Ascending aorta (tissue), 2 donors: ENCODE measurements at places on chromosomes 1 and 21.

DNA sequence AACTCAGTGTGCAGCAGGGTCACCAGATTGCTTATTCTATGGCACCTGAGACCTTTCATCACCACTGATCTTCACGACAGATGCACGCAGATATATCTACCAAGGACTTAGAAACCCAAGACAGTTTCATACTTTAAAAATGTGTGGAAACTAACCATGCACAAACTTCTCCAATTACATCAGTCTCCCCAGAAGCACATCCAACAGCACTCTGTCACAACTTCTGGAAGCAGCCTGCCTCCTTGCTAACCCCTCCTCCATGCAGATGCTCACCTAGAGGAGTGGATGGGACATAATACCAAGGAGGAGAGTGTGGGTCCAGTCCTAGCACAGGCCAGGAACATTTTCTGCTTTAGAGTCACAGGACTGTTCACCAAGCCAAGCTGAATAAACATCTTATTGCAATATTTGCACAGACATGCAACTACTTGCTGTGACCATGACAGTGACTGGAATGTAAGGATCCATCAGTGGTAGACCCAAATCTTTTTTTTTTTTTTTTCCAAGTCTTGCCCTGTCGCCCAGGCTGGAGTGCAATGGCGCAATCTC lies 69.4 kb downstream of the HIVEP3 start:
- H3K4me3 ChIP-seq = no peak overlapping the region
- no peaks in the 10 kb centered on the region for H3K4me1 ChIP-seq
- H3K27me3 ChIP-seq = no peaks in the 10 kb centered on the region
- no peaks in the 10 kb centered on the region for H3K36me3 ChIP-seq
- DNase-seq = no peak

DNA sequence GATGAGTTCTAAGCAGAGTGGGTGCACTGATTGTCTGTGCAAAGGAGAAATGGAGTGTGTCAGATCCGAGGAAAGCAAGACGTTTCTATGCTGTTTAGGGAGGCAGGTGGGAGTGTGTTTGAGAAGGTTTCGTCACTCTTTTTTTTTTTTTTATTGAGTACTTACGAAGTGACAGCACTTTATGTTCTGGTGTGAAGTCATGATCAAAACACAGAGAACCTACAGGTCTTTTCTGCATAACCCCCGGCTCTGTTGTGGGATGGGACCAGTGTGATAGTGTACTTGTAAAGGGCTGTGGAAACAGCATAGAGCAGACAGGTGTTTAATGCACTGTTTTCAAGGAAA lies 26.7 kb downstream of the MIA3 start:
- no peaks in the 10 kb centered on the region for H3K4me1 ChIP-seq
- no peaks in the 10 kb centered on the region for H3K27me3 ChIP-seq
- peaks cover 8% of the 10 kb centered on the region for H3K36me3 ChIP-seq
- peak overlapping the region; percentile 83 for H3K4me3 ChIP-seq
- H3K27ac ChIP-seq = peak overlapping the region; percentile 98

- peaks cover 4% of the 10 kb centered on the region for H3K36me3 ChIP-seq
- H3K27ac ChIP-seq = no peak overlapping the region
- no peak for DNase-seq
- H3K4me3 ChIP-seq = no peak overlapping the region
Observed at GRCh38 chr1:151686561-151686960, 30.0 kb downstream of the CELF3 start.

DNA sequence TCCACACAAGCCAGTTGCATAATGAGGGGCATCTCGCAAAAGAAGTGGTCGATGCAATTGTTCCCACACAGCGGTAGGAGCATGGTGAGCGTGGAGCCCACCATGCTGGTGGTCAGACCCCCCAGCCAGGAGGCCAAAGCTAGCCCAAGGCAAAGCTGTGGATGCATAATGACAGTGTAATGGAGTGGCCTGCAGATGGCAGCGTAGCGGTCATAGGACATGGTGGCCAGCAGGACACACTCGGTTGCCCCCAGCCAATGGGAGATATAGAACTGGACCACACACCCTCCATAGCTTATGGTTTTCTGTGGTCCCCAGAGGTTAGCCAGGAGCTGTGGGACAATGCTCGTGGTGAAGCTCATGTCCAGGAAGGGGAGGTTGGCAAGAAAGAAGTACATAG lies 4.3 kb downstream of the OR2C3 start:
- H3K27ac ChIP-seq = no peak overlapping the region
- no peak for DNase-seq
- H3K4me3 ChIP-seq = no peak overlapping the region
- no peaks in the 10 kb centered on the region for H3K4me1 ChIP-seq
- H3K27me3 ChIP-seq = no peaks in the 10 kb centered on the region

GRCh38 chr1:36885540-36886357 lies 148.6 kb downstream of the GRIK3 start:
- H3K27me3 ChIP-seq = no peaks in the 10 kb centered on the region
- H3K27ac ChIP-seq = no peak overlapping the region
- H3K4me3 ChIP-seq = no peak overlapping the region

GRCh38 chr1:162258394-162258793 lies 118.3 kb downstream of the SPATA46 start:
- no peaks in the 10 kb centered on the region for H3K27me3 ChIP-seq
- no peak overlapping the region for H3K27ac ChIP-seq
- no peak for DNase-seq
- H3K4me3 ChIP-seq = no peak overlapping the region

GRCh38 chr21:32463367-32463766 lies 50.9 kb downstream of the EVA1C start:
- H3K27ac ChIP-seq = peak overlapping the region; percentile 83
- no peak overlapping the region for H3K4me3 ChIP-seq
- peaks cover 45% of the 10 kb centered on the region for H3K36me3 ChIP-seq
- DNase-seq = peak; percentile 83

DNA sequence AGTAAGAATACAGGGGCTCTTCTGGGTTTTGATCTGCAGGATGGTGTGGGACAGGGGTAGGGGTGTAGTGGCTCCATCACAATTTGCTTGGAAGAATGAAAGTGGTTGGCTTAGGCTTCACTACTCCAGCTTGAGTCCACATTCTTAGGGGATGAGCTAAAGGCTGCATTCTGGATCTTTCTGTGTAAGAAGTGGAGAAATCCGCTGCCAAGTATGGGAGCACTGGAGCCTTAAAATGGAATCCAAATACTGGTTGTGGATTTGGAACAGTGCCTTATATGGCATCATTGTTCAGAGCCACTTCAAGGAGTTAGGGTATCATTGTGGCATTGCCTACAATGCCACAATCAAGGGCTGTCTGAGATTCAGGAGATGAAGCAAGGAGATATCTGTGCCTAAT lies 187.1 kb downstream of the LMO4 start:
- no peaks in the 10 kb centered on the region for H3K27me3 ChIP-seq
- no peaks in the 10 kb centered on the region for H3K4me1 ChIP-seq
- no peak for DNase-seq
- no peaks in the 10 kb centered on the region for H3K36me3 ChIP-seq

- no peaks in the 10 kb centered on the region for H3K36me3 ChIP-seq
- DNase-seq = no peak
- H3K27ac ChIP-seq = no peak overlapping the region
- H3K27me3 ChIP-seq = no peaks in the 10 kb centered on the region
- H3K4me3 ChIP-seq = no peak overlapping the region
- H3K4me1 ChIP-seq = peaks cover 7% of the 10 kb centered on the region
Observed at GRCh38 chr21:45889961-45890360, 91.6 kb upstream of the COL6A1 start.

DNA sequence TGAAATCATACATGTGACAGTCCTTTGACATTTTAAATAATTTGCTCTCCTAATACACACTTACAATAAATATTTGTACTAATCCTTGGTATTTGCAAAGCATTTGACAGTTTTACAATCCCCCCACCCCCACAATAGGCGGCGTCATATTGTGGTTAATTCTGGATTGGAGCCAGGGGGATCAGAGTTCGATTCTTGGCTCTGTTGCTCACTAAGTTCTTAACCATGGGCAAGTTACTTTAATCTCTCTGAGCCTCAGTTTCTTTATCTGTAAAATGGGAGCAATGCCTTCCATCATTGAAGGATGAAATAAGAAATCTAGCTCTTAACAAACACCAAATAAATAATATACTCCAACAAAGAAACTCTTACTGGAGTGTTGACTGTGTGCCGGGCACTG lies 23.8 kb downstream of the CACNA1S start:
- H3K27me3 ChIP-seq = no peaks in the 10 kb centered on the region
- no peaks in the 10 kb centered on the region for H3K4me1 ChIP-seq
- no peak overlapping the region for H3K4me3 ChIP-seq
- H3K27ac ChIP-seq = no peak overlapping the region
- H3K36me3 ChIP-seq = no peaks in the 10 kb centered on the region

DNA sequence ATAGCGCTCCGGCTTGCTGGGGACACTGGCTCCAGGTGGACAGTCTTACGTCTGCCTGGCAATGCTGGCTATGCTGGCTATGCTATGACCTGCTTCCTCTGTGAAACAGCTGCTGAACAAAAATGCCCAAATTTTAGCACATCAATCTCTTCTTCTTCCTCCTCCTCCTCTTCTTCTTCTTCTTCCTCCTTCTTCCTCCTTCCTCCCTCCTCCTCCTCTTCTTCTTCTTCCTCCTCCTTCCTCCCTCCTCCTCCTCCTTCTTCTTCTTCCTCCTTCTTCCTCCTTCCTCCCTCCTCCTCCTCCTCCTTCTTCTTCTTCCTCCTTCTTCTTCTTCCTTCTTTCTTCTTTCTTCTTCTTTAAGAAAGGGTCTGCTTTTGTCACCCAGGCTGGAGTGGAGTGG lies 401.3 kb downstream of the KIF26B start:
- H3K4me1 ChIP-seq = no peaks in the 10 kb centered on the region
- no peaks in the 10 kb centered on the region for H3K27me3 ChIP-seq
- no peak for DNase-seq
- no peaks in the 10 kb centered on the region for H3K36me3 ChIP-seq

DNA sequence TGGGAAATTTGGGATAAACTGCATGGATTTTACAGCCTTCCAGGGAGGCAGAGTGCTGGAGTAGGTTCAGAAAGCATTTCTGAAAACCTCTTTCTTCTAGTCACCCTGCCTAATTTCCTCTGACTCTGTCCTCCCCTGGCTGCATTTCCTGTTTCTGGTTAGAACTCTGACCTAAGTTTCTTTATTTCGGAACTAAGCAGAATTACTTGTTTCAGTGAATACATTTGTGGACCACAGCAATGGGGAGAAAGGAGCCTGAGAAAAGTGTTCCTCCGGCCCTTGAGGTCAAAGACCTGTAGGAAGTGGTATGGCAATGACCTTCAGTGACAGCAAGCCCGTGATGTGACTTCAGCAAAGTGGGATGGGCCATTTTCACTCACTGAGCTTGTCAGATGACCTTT lies 173.4 kb upstream of the RUNX1 start:
- H3K36me3 ChIP-seq = no peaks in the 10 kb centered on the region
- H3K27ac ChIP-seq = no peak overlapping the region
- H3K27me3 ChIP-seq = no peaks in the 10 kb centered on the region
- no peak for DNase-seq

DNA sequence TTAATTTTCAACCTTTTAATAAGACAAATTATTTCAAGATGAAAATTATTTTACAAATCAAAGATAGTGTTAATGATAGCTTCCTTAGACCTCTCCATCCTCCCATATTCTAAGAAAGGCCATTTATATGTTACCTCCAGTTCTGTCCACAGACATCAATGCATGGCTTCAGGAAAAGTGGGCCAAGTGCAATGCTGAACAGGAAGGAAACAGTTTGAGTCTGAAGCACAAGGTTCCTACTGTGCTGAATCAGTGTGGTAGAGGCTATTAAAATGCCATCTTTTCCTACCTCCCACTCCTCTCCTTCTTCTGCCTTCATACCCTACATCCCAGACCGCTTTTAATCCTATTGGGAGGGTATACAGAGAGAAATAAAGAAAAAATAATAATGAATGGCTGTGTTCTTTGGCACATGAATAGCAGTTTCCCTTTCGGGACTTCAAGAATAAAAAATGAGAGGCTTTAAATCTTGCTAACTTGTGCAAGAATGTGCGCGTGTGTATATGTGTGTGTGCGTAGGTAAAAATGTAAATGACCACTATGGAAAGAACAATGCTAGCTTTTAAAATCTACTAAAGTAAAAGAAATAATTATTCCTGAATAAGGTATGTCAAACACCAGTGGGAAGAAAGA lies 62.6 kb upstream of the C1orf105 start:
- H3K27me3 ChIP-seq = no peaks in the 10 kb centered on the region
- H3K4me1 ChIP-seq = peaks cover 14% of the 10 kb centered on the region
- peak overlapping the region; percentile 86 for H3K27ac ChIP-seq
- H3K4me3 ChIP-seq = peak overlapping the region; percentile 52
- DNase-seq = no peak

GRCh38 chr1:10827377-10828333 lies 31.2 kb upstream of the CASZ1 start:
- no peak overlapping the region for H3K27ac ChIP-seq
- H3K27me3 ChIP-seq = no peaks in the 10 kb centered on the region
- H3K4me3 ChIP-seq = no peak overlapping the region
- no peaks in the 10 kb centered on the region for H3K4me1 ChIP-seq

DNA sequence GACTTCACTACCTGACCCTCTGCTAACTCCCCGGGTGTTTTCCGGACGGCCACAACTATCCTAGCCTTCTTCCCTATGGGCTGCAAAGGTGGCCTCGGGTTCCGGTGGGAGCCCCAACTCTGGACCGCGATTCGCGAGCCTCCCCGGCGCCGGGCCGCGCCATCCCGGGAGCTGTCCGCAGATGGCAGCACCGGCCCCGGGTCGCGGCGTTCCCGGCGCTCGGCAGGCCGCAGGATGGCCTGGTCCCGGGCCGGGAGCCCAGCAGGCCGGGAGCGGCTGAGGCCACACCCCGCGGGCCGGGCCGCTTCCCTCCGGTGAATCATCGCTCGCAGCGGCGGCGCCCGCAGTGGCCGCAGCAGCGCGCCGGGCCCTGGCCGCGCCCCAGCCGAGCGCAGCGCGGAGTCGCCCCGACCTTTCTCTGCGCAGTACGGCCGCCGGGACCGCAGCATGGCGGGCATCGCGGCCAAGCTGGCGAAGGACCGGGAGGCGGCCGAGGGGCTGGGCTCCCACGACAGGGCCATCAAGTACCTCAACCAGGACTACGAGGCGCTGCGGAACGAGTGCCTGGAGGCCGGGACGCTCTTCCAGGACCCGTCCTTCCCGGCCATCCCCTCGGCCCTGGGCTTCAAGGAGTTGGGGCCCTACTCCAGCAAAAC lies at the start of gene CAPN2:
Gene CAPN2 (plus strand): TSS at position 346 of the 656 bp plus-strand sequence. CDS start 102 bp downstream, at position 448.
- H3K27me3 ChIP-seq = no peaks in the 10 kb centered on the region
- H3K36me3 ChIP-seq = peaks cover 1% of the 10 kb centered on the region
- no peak for DNase-seq
- peak within 1 kb of the TSS; percentile 95 for H3K27ac ChIP-seq
- peak within 1 kb of the TSS; percentile 96 for H3K4me3 ChIP-seq

DNA sequence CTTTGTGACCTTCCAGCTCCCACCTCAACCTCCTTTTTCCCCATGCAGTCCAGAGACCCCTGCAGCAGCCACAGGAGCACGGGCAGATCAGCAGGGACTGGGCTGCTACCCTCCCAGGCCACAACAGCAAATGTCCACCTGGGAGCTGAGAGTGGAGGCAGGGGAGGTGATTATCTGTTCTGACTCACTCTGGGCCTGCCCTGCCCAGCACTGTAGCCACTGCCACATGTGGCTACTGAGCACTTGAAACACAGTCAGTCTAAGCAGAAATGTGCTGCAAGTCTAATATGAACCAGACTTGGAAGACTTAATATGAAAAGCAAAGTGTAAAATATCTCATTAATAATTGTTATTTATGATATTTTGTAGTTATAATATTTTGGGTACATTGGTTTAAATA lies 148.9 kb upstream of the VANGL1 start:
- no peak for DNase-seq
- no peaks in the 10 kb centered on the region for H3K27me3 ChIP-seq
- no peaks in the 10 kb centered on the region for H3K4me1 ChIP-seq
- H3K27ac ChIP-seq = no peak overlapping the region
- H3K36me3 ChIP-seq = no peaks in the 10 kb centered on the region
- H3K4me3 ChIP-seq = no peak overlapping the region
